ENCODE measurements at places on chromosomes 11 and 22.

DNA sequence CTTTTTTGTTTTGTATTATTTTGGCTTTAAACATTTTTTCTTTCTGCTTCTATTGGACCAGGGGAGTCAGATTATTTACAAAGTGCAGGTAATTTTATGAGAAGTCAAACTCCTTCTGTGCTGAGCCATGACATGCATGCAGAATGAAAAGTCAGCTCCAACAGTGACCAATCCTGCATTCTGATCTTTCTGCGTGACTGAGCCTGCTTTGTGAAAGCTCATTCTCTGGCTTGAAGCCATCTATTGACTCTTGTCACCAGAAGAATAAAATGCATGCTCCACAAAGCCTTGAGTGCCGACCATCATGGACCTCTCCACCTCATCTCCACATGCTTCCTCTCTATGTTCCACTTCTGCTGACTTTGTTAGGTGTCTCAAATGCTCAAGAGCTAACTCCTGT, 50.2 kb downstream of the MIAT start:
- no peak for DNase-seq

DNA sequence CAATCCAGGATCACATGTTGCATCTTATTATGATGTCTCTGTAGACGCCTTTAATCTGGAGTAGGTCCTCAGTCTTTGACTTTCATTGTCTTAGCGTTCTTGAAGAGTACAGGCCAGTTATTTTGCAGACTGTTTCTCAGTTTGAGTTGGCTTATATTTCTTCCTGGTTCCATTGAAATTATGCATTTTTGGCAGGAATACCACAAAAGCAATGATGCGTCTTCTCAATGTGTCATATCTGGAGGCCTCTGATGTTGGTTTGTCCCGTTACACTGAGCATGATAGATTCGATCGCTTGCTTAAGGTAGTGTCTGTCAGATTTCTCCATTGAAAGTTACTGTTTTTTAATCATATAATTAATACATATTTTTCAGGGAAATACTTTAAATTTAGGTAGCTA, 30.6 kb downstream of the TECTA start:
- no peak for DNase-seq

GRCh38 chr22:47043835-47044721, 281.6 kb downstream of the TBC1D22A start:
- no peak for DNase-seq

GRCh38 chr11:17649696-17650095, 69.7 kb upstream of the MYOD1 start:
- no peak for DNase-seq

DNA sequence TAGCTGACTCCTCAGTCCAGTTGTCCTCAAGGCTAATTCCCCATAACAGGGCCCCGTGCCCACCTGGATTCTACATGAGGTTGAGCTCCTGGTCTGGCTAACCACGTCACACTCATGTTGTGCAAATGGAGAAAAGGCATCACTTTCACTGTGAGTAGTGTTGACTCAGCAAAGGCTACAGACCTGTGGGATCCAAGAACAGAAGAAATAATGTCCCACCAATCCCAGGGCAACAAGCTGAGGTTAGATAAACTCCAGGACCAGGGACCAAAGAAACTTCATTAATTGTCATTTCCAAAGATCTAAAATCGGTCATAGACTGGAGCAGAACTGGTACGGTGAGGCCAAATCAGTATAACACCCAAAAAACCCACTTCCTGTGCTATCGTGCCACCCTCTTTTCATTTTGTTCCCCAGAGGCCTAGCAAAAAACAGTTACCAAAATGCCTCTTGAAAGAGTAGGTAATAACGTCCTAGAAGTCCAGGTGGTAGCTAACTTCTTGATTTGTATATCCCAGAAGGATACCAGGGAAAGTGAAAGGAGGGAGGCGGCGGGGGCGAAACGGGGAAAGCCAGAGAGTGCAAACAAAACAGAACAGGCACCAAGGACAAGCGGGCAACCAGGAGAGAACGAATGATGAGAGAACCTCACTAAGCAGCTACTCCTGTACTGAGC, 1.4 kb downstream of the PCSK7 start:
- no peak for DNase-seq

GRCh38 chr11:46659908-46660307, 40.5 kb downstream of the ARHGAP1 start:
- DNase-seq, result no peak
